ENCODE measurements at places on chromosomes 4 and X.

DNA sequence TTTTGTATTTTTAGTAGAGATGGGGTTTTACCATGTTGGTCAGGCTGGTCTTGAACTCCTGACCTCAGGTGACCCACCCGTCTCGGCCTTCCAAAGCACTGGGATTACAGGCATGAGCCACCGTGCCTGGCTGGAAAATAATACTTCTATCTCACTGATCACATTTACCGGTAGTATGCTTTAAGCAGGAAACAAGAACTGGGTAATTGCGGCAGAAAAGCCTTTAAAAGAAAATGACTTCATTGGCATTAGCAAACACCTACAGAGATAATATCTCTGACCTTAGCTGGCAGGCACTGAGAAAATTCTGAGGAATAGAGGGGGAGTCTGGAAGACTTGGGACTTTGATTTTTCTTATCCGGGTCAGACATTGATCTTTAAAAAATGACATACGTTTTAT lies 78.5 kb downstream of the SHROOM3 start:
- DNase-seq = no peak

- no peak for DNase-seq
Measured at GRCh38 chr4:132958457-132959263, 190.4 kb upstream of the PCDH10 start.

DNA sequence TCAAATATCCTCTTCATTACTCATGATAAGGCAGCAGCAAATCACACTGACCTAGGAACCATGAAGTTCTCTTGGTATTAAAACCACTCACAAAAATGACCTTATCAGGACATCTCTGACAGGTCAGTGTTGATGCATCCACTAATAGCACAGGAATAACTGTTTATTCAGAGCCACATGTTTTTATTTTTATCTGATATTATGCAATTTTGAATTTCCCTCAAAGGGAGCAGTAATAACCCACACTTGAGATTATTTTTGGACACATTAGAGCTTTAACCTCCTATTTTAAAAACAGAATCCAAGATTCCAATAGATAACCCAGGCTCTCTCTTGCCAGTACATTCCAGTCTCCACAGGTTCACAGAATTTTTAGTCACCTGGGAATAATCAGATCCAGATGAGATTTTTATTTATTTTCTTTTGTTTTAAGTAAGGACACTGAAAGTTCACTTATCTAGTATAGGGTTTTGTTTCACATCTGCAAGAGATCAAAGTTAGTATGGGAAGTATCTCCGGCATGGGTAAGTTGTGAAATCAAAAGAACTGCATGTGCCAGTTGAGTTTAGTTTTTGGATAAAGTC lies 36.3 kb upstream of the MYOZ2 start:
- DNase-seq = no peak

GRCh38 chr4:130747842-130748241 lies 1651.9 kb downstream of the C4orf33 start:
- peak; percentile 3 for DNase-seq

DNA sequence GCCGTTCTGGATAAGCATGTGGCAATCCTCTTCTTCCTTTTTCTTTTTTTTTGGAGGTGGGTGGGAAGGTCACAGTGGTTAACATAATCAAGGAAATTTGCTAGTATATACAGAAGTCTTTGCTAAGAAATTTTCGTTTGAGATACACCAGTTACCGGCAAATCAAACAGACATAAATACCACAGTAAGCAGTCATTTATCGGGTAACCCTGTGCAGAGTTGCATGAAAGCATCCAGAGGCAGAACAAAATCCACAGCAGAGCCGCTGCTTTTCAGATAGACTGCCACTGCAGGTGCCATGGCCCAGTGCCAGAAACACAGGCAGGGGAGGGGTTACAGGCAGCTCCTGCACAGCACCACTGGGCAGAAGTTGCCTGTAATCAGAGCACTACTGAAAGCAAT lies 179.1 kb upstream of the MAB21L2 start:
- DNase-seq = no peak

DNA sequence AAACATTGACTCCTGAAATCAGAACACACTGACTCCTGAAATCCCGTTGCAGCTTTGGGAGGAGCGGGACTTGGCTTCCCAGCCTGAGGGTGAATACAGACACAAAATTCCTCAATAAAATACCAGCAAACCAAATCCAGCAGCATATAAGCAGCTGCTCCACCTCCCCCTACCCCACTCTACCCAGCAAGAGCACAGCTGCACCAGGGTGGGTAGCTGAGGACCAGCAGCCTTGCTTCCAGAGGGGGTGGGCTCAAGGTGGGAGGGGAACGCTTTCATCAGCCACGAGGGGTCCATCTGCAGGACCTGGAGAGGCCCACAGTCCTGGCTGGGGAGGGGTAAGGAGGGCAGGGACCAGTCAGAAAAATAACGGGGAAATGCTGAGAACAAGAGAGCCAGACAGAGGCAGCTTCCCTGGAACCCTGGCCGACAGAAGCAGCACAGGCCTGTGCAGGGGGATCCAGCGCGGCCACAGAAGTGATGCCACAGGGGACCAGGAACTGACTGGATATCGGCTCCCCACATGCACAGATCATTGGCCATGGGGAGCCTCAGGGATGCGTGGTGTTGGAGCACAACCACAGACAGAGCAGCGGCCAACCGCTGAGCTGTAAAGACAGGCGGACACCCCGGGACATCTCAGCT lies 49.8 kb downstream of the FGFRL1 start:
- DNase-seq = no peak

- DNase-seq = no peak
Measured at GRCh38 chrX:47158131-47158530, 13.1 kb downstream of the RBM10 start.

GRCh38 chr4:22493523-22493922 lies 22.3 kb downstream of the ADGRA3 start:
- no peak for DNase-seq

- DNase-seq = no peak
Measured at GRCh38 chr4:173259310-173259709, 74.8 kb downstream of the HMGB2 start.
